ENCODE measurements at places on chromosomes 2 and 18.
A peak's percentile ranks its signal among the peaks of the same experiment; 100 is the strongest.

DNA sequence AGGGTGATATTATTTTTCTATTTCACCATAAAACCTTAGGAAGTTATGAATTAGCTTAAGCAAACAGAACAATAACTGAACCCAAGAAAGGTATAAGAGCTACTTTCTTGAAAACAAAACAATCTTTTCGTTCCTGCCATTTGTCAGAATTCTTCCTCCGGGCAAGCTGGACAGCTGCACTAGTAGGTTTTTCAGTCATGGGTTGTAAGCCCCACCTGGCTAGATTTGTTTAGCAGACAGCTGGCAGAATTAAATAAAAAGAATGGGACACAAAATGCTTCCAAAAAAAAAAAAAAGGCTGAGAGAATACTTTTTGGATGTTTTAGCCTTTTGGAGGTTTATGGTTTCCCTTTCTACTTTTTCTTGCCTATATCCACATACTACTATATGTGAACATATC lies 694.1 kb downstream of the ARHGAP15 start:
- no peak for DNase-seq

- no peak for DNase-seq
Measured at GRCh38 chr2:32678825-32679224, 51.0 kb downstream of the TTC27 start.

DNA sequence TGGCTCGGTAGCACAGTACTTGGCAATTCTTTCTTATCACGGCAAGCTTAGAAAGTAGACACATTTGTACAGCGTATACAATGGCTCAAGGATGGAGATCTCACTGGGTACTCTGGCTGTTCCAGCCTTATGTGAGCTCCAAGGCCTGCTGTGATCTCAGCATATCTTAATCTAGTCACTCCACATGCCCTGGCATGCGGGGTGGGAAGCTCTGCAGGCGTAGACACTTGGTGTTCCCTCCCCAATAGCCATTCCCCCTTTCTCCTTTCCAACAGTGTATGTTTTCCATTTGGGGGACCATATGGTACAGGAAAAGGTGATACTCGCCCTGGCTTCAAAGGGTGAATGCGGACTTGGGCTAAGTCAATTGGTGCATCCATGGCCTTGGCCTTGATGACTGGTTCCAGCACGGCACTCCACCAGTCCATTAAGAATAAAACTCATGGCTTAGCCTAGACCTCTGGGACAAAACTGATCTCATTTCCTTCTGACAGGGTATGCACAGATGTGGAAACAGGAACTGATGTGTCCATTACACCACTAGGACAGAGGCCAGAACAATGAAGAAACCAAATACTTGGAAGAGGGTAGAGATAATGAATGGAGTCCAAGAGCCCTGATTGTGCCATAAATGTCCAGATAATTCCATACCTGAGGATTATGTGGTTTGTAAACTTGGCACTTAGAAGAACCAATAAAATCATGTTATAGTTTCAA lies 28.4 kb downstream of the TGIF1 start:
- peak; percentile 72 for DNase-seq

- no peak for DNase-seq
Measured at GRCh38 chr2:225994748-225995405, 595.4 kb downstream of the NYAP2 start.

Measured in esophagus muscularis mucosa (tissue), 4 donors.